Left ventricle myocardium inferior (tissue), 1 donor: ENCODE measurements at places on chromosomes 13 and 19.

DNA sequence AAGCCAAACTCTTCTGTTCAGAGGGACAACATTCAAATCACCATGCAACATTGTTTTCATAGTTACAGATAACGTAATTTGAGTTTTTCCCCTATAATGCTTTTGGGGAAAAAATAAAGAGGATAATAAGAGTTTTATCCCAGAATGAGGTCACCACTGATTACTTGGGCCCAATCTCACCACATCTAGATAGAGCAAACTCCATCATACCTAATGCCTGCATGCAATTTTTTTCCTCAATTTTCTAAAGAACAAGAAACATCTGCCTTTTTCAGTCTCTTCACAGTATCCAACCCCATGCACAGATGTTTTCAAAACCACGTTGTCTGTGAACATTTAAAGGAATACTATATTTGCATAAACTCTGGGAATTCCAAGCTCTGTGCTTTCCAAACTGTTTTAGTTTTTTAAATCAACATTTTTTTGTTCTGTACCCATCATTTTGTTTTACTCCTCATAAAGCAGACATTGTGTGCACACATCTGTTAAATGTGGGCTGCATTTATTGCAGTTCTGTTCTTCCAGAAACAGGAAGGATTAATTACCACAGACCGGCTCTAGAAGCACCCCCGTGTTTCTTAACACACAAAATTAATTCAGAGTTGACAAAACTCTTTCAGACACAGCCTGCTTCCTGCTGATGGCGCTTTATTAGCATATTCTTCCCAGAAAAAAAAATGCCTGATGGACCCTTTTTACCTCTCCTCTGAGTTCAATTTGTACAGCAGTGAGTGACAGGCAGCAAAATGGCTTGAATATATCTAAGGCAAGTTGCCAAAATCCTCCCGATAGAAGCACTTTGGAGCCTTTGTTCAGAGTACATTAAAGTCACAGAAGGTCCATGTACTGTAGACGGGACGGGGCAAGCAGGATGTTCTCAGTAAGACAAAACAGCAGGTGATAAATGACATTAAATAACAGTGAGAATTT is 1171.9 kb downstream of the EFNB2 start:
- H3K27ac ChIP-seq, result no peak overlapping the region
- no peaks in the 10 kb centered on the region for H3K4me1 ChIP-seq
- DNase-seq, result no peak

GRCh38 chr13:74819549-74819948 is 662.4 kb downstream of the TBC1D4 start:
- DNase-seq, result no peak
- H3K36me3 ChIP-seq, result no peaks in the 10 kb centered on the region
- no peaks in the 10 kb centered on the region for H3K27me3 ChIP-seq
- H3K4me1 ChIP-seq, result no peaks in the 10 kb centered on the region

DNA sequence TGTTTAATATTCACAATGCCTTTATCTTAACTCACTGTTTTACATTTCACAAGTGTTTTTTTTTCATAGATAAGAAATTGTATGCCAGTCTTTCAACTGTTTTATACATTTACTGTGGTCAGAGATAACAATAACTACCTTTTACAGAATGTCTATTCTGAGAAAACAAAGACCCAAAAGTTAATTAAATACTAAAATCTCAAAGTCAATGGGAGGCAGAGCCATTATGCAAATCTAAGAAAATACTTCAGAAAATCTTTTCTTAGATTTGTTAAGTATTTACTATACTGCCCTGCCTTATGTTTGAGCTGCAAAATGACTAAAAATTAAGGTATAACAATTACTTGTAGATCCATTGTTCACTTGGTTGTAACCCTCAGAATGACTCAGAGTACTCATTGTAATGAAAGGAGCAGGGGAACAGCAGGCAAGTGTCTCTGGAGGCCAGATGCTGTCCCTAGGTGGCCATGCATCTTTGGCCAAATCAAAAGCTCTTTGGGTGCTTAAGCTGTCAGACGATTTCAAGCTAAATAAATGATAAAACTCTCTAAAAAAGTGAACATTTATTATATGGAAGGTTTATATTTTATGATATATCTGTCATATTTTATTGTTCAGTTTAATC is 770.1 kb upstream of the PCDH20 start:
- H3K4me1 ChIP-seq, result no peaks in the 10 kb centered on the region
- H3K36me3 ChIP-seq, result no peaks in the 10 kb centered on the region

DNA sequence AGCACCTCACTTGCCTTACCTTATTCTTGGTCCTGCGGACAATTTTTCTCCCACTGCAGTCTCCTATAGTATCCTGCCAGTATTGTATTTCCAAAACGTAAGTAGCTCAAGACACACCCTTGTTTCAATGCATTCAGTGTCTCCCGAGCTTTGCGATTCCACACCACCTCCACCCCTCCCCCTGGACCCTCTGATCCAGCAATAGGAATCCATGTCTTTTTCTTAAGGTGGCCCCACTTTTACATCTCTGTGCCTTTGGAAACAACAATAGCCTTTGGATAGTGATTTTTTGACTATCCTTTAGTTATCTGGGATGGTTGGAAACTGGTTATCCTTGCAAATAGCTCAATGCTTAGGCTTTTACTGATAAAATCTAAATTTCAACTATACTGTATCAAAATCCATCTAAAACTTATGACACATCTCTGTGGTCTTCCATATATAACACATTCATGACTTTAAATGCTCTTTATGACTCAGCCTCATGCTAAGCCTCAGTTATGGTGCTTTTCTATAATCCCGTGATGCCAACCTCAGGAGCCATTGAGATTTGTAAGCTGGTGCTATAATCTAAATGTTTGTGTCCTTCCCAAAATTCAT is 27.1 kb downstream of the FAM216B start:
- H3K4me1 ChIP-seq, result peaks cover 6% of the 10 kb centered on the region
- no peak for DNase-seq
- H3K36me3 ChIP-seq, result no peaks in the 10 kb centered on the region
- no peak overlapping the region for H3K27ac ChIP-seq
- no peaks in the 10 kb centered on the region for H3K27me3 ChIP-seq

GRCh38 chr13:40190641-40191100 is 475.8 kb downstream of the FOXO1 start:
- peaks cover 44% of the 10 kb centered on the region for H3K4me1 ChIP-seq
- peak overlapping the region; percentile 85 for H3K27ac ChIP-seq
- no peak for DNase-seq
- H3K4me3 ChIP-seq, result no peak overlapping the region

DNA sequence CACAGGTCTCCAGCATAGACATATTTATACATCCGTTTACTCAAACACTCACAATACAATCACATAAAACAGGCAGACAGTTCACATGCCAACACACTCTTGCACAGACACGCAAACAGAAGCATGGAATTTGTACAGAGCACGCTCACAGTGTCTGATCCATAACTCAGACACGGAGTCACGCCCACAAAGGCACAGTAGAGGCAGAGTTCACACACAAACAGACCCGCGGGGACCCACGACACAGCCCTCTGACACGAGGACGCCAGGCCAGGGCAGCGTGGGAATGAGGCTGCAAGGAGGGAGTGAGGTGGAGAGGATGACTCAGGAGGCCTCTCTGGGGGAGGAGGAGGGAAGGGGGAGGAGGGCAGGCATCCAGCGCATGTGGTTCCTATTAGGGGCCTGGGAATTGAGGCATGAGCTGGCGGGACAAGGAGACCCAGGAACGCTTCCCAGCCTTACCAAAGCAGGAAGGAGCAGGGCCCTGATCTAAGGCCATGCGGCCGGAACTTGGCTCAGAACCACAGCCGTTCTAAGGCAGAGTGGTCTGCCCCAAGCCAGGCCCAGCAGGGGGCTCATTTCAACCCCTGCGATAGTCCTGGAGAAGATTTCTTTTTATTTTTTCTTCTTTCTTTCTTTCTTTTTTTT is 9.1 kb upstream of the OLFM2 start:
- peak overlapping the region; percentile 82 for H3K27ac ChIP-seq
- peak; percentile 90 for DNase-seq

- no peaks in the 10 kb centered on the region for H3K4me1 ChIP-seq
- H3K36me3 ChIP-seq, result no peaks in the 10 kb centered on the region
- no peak overlapping the region for H3K4me3 ChIP-seq
- H3K27me3 ChIP-seq, result no peaks in the 10 kb centered on the region
- H3K27ac ChIP-seq, result no peak overlapping the region
Observed at GRCh38 chr13:22178878-22179277, 508.0 kb downstream of the FGF9 start.

- DNase-seq, result peak; percentile 80
- no peaks in the 10 kb centered on the region for H3K27me3 ChIP-seq
- H3K4me3 ChIP-seq, result peak overlapping the region; percentile 39
Observed at GRCh38 chr13:103883164-103883563, 816.9 kb upstream of the SLC10A2 start.

DNA sequence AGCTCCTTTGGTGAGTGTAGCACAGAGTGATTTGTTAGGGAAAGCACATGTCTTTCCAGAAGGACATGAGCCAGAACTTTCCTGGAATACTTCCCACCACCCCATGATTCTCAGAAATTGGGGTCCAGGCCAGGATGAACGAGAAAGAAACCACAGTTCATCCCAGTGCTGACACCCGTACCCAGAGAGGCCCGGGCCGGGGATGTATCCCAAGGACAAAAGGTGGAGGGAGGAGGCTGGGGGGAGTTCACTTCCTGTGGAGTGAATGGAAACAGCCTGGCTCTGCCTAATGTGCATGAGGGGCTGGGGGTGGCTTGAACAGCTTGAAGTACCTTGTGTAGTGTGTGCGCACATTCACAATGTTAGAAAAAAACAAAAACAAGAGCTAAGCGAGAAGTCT is 47.5 kb downstream of the CDADC1 start:
- H3K27me3 ChIP-seq, result no peaks in the 10 kb centered on the region
- no peak overlapping the region for H3K4me3 ChIP-seq
- no peaks in the 10 kb centered on the region for H3K36me3 ChIP-seq
- H3K4me1 ChIP-seq, result peaks cover 7% of the 10 kb centered on the region

DNA sequence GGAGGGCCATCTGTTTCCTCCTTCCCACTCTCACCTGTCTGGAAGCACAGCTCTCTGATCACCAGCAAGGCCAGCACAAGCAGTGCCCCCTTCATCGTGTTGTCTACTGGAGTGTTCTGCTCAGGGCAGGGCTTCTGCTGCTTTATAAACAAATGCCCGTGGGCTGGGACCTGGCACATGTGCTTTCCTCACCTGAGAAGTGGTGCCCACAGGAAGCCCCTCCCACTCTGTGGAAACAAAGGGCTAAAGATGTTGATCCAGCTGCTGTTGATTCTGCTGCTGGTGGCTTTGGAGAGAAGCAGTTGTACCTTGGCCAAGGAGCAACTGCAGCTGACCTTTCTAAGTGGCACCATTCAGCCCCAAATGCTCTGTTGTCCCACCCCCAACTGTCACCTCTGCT is 26.4 kb upstream of the ZNF181 start:
- no peaks in the 10 kb centered on the region for H3K36me3 ChIP-seq
- H3K4me1 ChIP-seq, result no peaks in the 10 kb centered on the region
- peaks cover 5% of the 10 kb centered on the region for H3K27me3 ChIP-seq

DNA sequence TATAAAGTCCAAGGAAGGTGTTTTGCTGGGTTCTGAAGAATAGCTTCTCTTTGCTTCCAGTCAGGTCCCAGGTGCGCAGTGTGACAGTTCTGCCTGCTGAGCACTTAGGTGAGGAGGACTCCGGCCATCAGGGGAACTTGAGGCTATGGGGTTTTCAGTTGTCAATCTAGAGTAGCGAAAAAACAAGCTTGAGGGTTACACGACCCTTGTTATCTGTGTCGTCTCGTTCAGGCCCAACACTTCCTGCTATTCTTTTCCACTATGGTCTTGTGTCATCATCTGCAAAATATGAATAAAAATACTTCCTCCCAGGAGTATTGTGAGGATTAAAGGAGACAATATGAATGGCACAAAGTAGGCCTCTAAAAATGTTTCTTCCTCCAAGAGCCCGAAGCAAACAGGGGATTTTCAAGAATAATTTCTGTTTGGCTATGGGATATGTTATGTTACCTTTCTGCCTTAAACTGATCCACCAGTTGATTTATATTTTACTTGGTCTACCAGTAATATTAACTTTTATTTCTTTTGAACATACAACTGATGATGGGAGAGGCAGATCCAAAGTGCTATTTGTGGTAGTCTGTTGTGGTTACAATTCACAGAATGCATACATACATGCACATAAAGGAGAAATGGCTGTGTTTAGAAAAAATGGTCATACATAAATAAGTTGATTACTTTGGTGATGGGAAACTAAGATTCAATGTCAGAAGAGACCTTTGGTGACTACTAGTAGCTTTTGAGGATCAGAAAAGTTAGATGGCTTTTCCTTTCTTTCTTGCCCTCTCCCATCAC is 40.5 kb upstream of the RCBTB2 start:
- peak overlapping the region; percentile 83 for H3K27ac ChIP-seq
- peaks cover 61% of the 10 kb centered on the region for H3K4me1 ChIP-seq
- no peak for DNase-seq
- no peaks in the 10 kb centered on the region for H3K36me3 ChIP-seq
- H3K27me3 ChIP-seq, result no peaks in the 10 kb centered on the region

- DNase-seq, result no peak
- peaks cover 61% of the 10 kb centered on the region for H3K36me3 ChIP-seq
- H3K4me1 ChIP-seq, result peaks cover 64% of the 10 kb centered on the region
- peak overlapping the region; percentile 76 for H3K27ac ChIP-seq
- H3K27me3 ChIP-seq, result no peaks in the 10 kb centered on the region
Observed at GRCh38 chr13:98821372-98822224, 69.1 kb upstream of the SLC15A1 start.

DNA sequence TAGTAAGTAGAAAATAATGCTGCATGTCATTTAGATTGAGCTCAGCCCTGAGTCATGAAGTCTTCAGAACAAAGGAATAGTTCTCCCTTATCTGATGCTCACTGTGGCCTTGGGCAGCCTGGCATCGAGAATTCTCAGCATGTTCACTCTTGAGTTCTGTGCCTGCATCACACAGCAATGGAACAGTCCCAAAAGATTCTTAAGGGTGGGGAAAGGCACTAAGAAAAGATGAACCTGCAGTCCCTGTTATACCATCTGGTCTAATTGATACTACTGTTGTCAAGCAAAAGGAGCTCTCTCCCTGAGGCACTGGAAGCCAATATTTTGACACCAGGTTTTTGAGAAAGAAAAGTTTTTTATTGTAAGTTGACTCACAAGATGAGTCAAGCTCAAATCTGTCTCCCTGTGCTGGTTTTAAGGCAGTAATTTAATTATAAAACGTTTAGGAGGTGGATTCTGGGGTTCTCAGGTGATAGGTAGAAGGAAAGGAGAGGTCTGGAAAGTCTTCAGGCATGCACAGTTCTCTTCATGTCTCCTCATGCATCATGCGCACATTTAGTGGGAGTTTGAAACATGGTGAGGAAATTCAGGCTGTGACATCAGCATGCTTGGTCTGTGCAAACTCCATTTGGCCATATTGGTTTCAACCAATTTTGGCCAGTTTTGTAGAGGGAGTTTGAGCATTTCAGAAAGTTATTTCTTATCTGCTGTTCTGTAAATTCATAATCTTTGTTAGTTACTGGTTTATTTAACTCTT is 38.1 kb upstream of the ZNF766 start:
- no peak overlapping the region for H3K4me3 ChIP-seq
- no peak overlapping the region for H3K27ac ChIP-seq
- no peaks in the 10 kb centered on the region for H3K4me1 ChIP-seq
- H3K27me3 ChIP-seq, result no peaks in the 10 kb centered on the region
- H3K36me3 ChIP-seq, result peaks cover 23% of the 10 kb centered on the region

DNA sequence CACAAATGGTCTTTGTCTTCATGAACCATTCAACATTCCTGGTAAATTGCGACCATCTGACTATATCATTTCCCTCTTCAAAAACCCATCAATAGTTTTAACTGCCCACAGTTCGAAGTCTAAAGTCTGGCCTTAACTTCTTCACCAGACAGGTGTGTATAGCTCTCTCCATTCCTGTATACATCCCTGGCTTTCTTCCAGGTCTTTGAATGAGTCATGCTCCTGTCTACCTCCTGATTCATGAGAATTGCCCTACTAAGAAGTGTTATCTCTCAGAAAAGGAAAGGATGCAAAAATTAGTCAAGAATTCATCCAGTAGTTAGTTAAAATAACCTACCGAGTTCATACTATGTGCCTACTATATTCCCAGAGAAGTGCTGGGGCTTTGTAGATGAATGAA is 225.0 kb downstream of the TBC1D4 start:
- H3K36me3 ChIP-seq, result no peaks in the 10 kb centered on the region
- H3K4me3 ChIP-seq, result no peak overlapping the region
- no peaks in the 10 kb centered on the region for H3K4me1 ChIP-seq
- H3K27ac ChIP-seq, result no peak overlapping the region
- DNase-seq, result no peak
